ENCODE measurements at places on chromosomes 7 and 10.

DNA sequence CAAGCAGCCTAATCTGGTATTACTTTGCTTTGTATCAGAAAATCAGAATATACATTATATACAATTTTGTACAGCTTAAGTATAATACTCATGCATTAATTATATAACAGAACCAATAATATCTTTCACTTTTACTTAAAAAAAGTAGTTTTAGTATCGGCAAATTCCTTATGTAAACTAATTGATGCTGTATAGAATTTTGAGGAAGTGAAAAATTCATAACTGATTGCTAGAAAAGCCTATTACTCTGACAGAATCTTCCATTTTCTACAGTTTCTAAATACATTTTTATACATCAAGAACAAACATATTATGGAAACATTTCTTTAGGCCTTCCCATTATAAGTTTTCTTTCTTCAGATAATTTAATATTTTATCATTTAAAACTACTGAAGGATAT is 124.0 kb upstream of the GPR22 start:
- no peak for DNase-seq

GRCh38 chr10:124737221-124737620 is 7.0 kb downstream of the FAM53B start:
- DNase-seq, result no peak

- no peak for DNase-seq
Observed at GRCh38 chr10:83272666-83273434, 866.5 kb upstream of the GHITM start.

DNA sequence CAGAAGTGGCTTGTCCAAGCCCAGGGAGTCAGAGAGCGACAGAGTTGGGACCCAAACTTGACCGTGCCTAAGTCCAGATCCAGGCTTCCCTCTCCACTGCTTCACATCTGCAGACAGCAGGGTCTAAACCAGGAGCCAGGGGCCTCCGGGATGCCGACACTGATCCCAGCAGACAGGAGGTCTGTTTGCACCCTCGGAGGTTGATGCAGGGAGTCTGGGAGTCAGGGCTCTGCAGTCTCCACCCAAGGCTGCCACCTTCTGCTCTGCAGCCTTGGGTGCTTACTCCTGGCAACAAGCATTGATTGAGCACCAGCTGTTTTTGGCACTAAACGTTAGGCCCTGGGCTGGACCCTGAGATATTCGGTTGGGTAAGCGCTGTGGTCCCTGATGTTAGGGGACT is 21.0 kb downstream of the ELFN1 start:
- no peak for DNase-seq

DNA sequence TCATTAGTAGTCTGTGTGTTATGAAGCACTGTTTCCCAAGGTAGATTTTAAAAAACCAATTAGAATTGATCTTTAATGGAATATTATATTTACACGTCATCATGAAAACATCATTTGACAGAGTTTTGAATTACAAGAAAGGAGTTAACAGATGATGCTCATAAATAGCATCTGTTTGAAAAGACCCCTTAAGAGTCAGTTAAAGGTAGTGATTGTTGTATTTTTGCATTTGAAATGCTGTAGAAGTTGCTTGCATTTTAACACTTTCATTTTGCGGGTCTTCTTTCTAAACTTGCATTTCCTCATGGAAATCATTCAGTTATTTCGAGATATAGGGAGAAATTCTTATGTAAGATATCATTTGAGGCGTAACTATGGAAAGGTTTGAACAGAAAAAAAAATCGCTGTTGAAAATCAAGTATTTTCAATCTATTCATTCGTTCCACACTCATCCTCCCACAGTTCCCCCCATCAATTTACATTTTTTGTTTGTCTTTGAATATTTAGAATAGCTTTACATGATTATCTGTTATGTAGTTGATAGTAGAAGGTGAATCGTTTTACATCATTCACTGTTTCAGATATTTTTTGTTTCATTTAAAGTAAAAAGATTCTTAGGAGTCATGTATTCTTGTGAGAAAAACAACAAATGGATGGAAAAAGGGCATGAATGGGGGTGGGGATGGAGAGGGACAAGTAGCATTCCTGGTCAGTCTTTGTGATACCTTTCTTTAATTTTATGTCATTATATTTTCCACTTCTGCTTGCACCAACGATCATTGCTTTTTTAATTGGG is 3.0 kb upstream of the SKIDA1 start:
- peak; percentile 21 for DNase-seq

GRCh38 chr10:6694447-6695140 is 114.5 kb upstream of the PRKCQ start:
- DNase-seq, result no peak

- DNase-seq, result no peak
Observed at GRCh38 chr7:47890125-47890524, 58.1 kb downstream of the PKD1L1 start.

DNA sequence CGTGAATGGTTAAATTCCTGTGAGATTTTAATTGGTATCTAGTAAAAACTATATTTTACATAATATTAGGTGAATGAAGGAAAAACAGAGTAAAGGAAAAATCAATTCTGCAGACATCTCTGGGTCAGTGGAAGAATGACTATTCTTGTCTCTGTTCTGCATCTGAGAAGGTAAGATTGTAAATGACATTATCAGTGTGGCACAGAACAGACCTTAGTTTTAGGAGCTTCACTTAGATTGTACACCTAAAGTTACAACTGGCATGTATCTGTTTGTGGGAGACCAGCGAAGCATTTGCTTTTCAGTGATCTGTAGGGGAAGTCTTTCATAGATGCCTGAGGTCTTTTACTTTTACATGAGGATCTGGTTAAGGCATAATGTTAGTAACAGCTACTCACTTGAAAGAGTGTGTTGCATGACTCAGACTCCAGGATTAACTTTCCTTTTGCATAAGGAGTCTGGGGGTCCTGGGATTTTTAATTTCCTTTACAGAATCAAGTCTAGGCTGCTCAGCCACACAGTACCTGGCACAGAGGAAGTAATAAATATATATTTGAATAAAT is 56.2 kb downstream of the JMJD1C start:
- peak; percentile 70 for DNase-seq

DNA sequence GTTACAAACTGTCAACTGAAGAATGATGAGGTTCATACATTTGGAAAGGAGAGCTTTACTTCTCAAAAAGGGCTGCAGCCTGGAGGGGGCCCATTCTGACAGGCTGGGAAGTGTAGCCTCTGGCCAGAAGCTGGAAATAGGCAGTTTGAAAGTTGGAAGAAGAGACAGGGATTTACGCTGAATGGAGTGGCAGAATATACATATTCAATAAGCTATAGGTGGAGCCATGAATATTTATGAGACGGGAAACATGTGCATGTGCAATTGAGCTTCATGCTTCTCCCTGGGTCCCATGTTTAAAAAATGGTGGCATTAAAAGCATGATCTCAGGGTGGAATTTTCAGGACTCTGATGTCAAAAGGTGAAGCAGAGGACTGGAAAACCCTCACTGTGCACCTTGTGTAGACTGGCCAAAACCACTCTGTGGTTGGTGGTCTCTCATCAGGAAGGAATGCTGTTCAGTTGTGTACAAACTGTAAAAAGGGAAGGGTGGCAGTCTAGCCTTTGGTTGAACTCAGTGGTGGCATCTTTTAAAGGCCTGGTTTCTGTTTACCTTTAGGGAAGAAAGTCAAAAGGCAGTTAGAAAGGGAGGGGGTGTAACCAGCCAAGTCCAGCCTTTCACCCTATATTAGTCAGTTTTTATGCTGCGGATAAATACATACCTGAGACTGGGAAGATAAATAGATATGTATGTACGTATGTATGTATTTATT is 7.2 kb upstream of the ACTR3B start:
- DNase-seq, result no peak

GRCh38 chr7:139855498-139856270 is 26.6 kb downstream of the TBXAS1 start:
- DNase-seq, result no peak

DNA sequence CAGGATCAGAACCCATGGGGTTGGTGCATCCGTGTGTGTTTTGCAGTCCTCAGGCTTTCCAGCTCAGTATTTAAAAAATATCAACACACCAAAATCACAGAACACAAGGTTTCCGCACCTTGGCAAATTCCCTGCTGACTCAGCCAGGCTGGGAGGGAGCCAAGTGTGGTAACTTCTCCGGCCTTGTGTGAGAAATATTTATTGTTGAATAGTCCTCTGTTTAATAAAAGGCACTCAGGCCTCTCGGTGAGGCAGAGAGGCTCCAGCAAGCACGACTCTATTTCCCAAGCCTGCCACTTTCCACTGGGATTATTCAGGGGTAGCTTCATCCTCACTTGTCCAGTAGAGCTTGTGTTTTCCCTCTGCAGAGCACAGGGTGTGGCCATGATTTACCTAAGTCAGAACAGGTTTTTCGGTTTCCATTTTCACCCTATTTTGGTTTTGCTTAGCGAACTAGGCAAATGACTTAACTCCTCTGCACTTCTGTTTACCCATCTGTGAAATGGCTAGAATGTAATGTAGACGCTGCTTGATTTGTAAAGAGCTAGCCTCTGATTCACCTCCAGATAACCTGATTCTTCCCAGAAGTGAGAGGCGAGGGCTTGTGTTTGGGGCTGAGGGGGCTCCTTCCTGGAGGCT is 13.0 kb upstream of the CHST15 start:
- no peak for DNase-seq

GRCh38 chr10:34967335-34967880 is 122.7 kb downstream of the CUL2 start:
- DNase-seq, result no peak

- no peak for DNase-seq
Observed at GRCh38 chr10:836782-837181, 94.7 kb downstream of the LARP4B start.

DNA sequence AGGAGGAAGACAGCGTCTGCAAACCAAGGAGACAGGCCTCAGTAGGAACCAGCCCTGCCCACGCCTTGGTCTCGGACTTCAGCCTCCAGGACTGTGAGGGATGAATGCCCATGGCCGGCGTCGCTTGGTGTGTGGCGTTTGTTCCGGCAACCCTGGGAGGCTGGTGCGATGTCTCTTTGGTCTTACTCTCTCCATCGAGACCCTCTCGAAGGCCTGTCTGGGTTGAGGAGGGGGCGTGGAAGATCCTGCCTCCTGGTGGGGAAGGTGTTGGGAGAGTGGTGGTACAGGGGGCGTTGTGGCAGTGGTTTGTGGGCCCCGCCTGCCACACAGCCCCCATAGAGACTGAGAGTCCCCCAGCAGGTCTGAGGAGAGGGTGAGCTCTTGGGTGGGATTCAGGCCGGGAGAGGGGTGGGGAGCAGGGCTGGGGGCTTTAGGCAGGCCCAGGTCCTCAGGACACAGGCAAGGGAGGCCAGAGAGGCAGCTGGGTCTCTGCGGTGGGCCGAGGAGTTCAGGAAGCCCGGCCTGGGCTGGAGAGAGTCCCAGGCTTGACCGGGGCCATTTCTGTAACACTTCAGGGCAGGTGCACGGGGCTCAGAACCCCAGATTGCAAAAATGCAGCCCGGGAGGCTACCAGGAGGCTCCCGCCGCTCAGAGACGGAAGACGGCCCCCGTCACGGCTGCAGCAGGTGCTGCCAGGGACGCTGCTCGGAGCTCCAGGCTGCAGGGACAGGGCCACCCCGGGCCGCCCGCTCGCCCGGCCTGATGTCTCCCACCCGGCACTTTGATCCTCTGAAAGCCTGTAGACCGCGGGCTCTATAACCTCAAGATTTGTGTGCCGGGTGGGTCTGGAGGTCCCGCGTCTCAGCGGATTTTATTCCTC is 33.8 kb upstream of the PSMG3 start:
- DNase-seq, result no peak

- DNase-seq, result no peak
Observed at GRCh38 chr7:157014635-157015555, 4.4 kb upstream of the MNX1 start.

DNA sequence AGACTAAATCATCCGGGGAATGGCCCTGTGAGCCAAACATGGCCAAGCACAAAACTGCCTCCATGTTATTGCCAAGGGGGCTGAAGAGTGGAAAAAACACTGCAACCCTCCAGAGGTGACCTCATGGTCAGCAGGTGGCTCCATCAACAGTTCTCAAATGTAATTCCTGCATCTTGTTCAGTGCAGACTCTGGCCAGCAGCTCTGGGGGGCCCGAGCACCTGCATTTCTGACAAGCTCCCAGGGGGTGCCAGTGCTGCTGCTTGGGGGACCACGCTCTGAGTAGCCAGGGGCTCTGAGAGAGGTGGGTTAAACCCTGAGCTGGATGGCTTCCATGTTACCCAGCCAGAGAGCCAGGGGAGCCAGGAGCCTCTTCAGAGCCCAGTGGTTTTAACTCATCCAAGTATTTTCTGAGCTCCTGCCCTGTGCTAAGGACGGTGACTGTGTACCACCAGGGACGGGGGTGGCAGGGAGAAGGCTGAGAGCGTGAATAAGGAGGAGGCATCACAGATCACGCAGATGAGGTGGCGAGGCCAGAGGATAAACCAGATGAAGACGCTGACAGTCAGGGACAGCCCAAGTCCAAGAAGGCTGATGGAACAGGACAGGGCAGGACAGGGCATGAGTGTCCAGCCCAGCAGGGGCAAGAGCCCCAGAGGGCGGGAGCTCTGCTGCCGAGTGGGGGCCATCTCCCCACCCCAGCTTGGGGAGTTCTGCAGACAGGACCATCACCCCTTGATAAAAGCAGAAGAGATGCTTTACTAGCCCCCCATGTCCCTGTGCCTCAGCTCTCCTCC is 52.9 kb downstream of the CLEC2L start:
- DNase-seq, result no peak
